ENCODE measurements at places on chromosomes 3 and 15.
A peak's percentile ranks its signal among the peaks of the same experiment; 100 is the strongest.

- no peak for DNase-seq
Observed at GRCh38 chr3:74801924-74802323, 187.5 kb upstream of the CNTN3 start.

GRCh38 chr3:124995460-124995994 lies 60.3 kb downstream of the HEG1 start:
- DNase-seq, result peak; percentile 26

- no peak for DNase-seq
Observed at GRCh38 chr3:150145659-150146058, 175.0 kb upstream of the PFN2 start.

GRCh38 chr3:73098026-73098425 lies 36.6 kb downstream of the EBLN2 start:
- DNase-seq, result no peak

DNA sequence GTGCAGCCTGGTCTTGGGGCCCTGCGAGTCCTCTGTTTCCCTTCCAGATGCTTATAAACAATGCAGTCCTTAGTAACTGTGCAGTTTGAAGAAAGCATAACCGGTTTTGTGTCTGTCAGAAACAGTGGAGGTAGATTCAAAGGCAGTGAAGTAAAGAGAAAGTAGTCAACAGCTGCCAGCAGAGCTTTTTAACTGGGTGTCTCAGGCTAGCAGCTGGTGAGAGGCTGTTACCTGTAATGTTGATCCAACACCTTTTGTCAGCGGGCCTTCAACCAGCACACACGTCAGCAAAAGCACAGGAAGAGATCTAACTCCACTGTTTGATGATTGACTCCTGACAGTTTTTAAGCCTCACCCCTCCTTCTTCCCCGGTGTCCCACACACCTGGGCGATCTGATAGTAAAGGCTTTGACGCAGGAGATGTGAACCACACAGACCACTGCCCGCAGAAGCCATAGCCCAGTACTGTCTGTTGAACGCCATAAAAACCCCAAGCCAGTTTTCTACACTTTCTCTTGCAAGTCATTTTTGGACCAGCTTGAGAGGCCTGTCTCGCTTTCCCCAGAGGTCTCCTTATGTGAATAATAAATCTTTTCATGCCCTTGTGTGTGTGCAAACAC lies 178.0 kb downstream of the FMN1 start:
- no peak for DNase-seq

DNA sequence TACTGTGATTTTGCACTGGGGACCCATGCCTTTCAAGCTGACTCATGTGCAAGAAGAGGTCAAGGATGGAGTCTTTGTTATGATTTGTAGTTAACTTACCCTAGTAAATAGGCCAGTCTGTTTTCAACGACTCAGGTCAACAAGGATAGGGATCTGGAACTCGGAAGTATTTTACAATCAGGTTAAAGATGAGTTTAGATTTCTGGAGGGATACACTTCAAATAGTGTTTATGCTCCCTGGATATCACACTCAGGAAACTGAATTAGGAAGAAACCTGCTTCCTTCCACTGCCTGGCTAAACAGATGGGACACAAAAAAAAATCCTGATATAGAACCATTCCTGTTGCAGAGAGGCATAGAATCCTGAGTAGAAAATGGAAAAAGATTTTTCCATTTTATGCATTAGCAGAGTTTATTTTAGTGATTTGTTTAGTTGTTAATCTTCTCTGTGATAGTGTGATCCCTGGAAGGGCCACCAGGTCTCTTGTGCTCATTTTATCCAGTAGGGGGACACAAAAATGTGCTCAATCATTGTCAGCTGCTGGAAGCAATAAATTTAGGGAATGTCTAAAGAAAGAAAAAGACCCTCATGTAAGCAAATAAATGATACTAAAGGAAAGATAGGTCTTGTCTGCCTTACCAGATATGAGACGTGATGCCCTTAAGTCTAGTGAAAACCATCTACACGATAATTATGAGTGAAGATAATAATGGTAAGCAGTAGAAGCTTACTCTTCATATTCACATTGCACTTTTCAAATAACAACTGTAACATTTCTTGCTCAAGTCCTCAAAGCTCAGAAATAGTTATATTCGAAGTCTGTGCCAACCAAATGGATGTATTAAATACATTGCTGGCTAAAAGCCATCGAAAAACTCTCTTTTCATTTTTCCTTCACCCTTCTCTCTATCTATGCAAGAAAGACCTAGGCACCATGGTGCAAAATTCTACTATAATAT lies 452.1 kb upstream of the KCNMB2 start:
- DNase-seq, result no peak

DNA sequence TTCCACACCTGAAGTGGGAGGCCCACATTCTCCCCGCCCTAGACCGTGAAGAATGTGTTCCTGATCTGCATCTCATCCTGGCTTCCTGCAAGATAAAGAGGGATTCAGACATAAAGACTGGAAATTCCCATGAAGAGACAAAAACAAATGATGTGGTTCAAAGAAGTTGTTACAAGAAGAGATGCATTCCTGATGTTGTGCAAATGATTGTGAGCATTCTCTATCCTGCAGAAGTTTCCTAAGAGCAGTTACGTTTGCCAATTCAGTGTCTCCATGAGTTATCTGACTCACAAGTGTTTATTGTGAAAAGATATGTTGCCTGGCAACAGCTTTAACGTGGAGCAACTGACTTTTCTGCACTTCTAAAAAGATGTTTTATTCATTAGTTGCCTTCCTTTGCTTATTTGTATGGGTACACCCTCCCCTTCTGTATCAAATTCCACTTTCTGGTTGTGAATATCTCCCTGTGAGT lies 107.8 kb downstream of the ZIC4 start:
- DNase-seq, result no peak

- DNase-seq, result no peak
Observed at GRCh38 chr3:196778755-196779154, 39.1 kb downstream of the PAK2 start.
